Activated CD4-positive, alpha-beta T cell treated with anti-CD3 and anti-CD28 coated beads for 1 hour (primary cell): ENCODE measurements at places on chromosomes 11 and 22.

DNA sequence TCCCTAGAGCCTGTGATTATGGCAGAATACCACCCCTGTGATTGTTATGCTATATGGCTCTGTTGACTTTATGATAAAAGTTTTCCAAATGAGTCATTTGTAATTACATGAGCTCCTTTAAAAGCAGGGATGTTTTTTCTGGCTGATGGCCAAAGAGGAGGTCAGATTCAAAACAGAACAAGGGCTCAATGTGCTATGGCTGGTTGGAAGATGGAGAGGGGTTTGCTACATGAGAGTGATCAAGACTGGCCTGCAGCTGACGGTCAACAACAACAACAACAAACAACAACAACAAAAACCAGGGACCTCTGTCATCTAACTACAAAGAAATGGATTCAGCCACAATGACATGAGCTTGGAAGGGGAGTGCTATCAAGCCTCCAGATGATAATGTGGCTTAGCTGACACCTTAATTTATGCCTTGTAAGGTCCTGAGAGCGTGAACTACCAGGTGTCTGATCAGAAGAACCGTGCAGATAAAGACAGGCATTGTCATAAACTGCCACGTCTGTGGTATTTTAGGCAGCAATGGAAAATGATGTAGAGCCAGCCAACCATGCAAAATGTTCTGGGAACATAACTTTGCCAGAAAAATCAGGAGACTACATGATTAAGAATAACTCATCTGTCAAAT lies 47.2 kb downstream of the PIWIL3 start:
- no peak for DNase-seq

GRCh38 chr11:102464037-102464436 lies 11.5 kb upstream of the TMEM123 start:
- no peak for DNase-seq

DNA sequence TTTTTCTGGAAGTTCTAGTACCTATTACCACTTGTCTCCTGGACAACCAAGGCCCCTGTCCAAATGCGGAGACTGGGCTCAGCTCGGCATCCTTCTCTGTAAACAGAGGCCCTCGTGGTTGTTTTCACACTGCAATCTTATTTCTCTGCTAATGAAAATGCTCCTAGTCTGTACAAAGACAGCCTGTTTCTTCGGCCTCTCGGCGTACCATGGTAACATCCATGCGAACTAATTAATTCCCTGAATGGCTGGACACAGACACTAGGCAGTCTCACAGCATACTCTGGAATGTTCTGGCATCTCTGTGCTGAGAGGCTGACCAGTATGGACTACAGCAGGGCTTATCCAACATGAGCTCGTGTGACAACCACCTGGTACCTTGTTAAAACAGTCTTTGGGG lies 5.7 kb downstream of the POLR3H start:
- no peak for DNase-seq

DNA sequence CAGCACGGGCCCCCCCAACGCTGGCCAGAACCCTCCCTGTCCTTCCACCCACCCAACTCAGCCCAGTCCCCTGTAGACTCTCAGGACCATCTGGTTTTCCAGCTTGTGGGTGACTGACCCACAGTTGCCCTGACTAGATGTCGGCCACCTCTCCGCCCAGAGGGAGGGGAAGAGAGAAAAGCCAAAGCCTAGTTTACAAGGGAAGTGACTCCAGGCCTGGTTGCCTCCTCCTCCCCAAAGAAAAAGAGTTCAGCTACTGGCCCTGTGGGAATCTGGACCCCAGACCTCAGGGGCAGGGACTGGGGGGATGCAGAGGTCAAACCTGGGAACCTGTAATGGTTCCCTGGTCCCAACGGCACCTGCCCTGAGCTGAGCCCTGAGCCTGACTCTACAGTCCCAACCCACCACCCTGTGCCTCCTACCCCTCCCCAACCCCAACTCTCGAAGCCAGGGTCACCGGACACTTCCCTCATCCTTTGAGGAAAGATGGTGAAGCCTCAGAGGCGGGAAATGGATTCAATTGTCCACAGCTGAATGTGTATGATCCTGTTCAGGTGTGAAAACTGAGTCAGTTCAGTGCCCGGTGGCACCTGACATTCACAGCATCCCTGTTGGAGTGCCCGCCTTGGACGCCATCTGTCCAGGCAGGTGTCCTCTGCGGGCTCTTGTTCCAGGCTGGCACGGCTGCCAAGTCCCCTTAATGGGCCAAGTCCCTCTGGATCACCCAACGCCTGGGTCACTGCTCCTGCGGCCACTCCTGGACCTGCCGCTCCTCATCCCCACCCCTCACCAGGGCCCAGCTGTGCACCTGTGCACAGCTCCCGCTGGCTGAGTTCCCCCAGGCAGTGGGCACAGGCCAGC lies 21.0 kb upstream of the WNT7B start:
- no peak for DNase-seq

- no peak for DNase-seq
Observed at GRCh38 chr11:134753771-134754520, 341.9 kb upstream of the B3GAT1 start.

GRCh38 chr22:50105208-50106100 lies 15.6 kb downstream of the MOV10L1 start:
- DNase-seq: no peak

DNA sequence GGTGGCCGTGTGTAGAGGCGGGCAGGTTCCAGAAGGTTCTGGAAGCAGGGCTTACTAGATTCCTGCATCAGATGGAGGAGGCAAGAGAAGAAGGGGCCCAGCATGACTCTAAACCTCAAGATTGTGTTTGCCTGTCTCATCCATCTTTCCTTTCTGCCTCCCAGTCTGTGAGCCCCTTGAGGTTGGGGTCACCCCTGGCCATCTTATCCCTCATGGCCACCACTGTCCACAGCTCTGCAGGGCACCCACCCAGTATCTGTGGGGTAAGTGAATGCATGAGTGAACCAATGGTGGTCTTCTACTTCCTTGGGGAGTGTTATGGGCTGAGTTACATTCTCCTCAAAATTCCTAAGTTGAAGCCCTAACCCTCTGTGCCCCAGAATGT lies 79.3 kb downstream of the MYEOV start:
- no peak for DNase-seq

- DNase-seq: no peak
Observed at GRCh38 chr11:1912289-1912878, 7.1 kb upstream of the TNNT3 start.

- DNase-seq: peak; percentile 14
Observed at GRCh38 chr11:17354601-17354991, 3.0 kb downstream of the NCR3LG1 start.
